ENCODE measurements at places on chromosomes 1 and 21. TPM values are rescaled to one million over a fixed set of nuclear protein-coding genes. Genes with fewer than 3 reads are reported as not detected.

DNA sequence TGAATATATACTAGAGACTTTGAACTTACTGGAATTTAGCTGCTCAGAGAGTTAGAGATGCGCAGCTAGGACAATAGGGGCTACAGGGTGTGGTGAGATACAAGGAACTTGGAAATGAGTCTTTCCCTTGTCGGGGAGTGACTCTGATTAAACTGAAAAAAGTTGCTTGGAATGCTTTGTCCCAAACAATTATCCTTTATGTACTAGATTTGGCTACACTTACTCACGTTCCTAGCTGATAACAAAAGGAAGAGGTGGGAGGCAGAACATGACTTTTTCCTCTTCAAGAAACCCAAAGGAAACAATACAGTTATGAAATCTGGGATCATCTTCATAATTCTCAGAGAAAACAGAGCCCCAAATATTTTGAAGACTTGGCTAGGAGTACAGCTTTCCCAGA, 6.9 kb upstream of the CGN start:
- no peak for DNase-seq

GRCh38 chr1:91546301-91546581, 45.6 kb downstream of the CDC7 start:
- DNase-seq = no peak

- no peak for DNase-seq
Measured at GRCh38 chr1:3668585-3669300, 16.4 kb downstream of the TP73 start.

DNA sequence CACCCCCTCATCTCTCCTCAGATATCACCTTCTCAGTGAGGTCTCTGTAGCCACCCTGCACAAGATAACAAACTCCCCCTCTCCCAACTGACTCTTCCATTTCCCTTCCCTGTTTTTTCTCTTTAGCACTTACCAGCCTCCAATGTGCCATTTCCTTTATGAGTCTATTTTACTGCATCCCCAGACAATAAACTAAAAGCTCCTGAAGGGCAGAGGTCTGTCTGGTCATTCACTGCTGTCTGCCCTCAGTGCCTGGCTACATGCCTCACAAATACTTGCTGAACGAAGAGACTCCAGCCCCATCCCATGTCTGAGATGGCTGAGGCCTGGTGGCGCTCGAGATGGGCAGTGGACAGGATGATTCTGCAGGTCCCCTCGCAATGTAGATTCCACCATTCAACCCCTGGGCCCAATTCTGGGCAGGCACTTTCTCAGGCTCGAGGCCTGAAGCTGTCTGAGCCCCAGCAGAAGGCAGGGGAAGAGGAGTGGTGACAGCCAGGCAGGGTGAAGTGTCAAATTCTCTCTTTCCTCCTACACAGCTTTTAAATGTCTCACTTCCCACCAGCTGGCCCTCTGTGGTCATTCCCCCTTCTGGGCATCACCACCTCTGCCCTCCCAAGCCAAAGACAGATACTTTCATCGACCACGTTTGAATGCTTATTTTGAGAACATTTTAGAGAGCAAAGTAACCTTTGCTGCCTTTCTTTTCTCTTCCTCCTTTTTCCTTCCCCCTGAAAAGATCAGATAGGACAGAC, 6.6 kb downstream of the LRRN2 start:
- no peak for DNase-seq

DNA sequence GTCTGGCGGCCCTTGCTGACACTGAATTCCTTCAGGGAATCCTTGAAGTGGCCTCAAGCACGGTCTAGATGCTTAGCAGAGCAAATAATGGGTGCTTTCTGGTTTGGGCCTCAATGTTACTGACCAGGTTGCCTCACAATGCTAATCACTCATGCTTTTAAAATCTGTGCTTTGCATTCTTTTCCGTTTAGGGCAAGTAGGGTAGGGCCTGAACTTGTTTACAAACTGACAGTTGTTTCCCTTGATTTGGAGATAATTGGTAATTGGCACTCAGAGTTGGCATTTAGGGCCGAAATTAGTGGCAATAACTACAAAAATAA, 1.4 kb downstream of the VPS13D start:
- DNase-seq = no peak

GRCh38 chr1:112674440-112674985, at the start of gene MOV10:
MOV10 (plus strand) TSS chr1:112674659; CDS start chr1:112674913, 254 bp downstream.
- DNase-seq = peak; percentile 64

Gene RIPPLY3
- total RNA-seq = not detected

Gene OR2M3
- total RNA-seq = not detected

- no peak for DNase-seq
Measured at GRCh38 chr1:117828201-117828600, 101.2 kb downstream of the GDAP2 start.

Gene KRTAP12-2
- not detected for total RNA-seq

GRCh38 chr1:89089962-89090361, 25.0 kb upstream of the GBP1 start:
- no peak for DNase-seq

DNA sequence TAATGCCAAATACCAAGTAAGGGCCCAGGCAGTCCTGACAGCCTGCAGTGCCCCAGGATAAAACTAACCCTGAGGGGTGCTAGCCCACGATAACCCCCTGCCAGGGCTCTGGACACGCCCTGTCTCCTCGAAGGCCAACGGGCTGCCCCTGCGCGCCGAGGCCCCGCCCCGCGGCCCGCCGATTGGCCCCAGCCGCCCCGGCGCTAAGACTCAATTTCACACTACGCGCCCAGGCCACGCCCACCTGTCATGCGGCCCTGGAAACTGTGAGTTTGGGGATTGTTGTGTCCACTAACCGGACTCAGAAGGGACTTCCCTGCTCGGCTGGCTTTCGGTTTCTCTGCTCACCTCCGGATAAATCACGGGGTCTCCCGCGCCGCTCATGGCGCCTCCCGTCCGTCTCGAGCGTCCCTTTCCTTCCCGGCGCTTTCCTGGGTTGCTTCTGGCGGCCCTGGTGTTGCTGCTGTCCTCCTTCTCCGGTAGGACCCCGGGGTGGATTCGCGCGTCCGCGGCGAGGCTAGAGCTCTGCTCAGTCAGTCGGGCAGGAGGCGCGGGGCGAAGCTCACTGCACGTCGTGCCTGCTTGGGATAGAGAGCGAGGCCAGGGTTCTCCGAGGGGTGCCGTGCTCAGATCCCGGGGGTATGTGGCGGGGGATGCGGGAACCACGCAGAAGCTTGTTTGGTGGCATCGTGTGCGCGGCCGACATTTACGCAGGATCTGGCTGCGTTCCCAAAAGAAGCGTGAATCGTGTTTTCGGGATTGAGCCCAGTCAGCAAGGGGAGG, at the start of gene CR1L:
Gene CR1L (plus strand): TSS at position 282 of the 783 bp plus-strand sequence. CDS start 101 bp downstream, at position 383.
- peak; percentile 66 for DNase-seq

Gene LIN28A
- not detected for total RNA-seq
